ENCODE measurements at places on chromosomes 3 and 15.

DNA sequence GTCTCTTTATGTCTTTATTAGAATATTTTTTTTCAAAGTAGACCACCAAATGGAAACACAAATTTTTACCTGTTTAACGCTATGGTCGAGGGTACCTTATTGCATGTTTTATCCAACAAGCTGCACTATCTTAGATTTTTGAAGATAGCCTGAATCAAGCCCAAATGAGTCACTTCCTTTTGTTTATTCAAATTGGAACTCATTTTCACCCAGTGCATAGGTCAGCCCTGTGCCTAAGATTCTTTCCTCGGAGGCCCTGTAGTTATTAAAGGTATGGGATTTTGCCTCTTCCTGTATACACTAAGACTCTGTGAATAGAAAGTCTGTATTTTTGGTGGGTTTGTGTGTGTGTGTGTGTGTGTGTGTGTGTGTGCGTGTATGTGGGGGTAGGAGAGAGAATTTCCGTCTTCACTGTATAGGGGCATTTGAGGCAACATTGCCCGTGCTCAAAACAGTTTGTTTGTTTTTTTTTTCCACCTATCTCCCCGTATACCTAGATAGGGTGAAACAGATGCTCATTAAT lies 358.0 kb upstream of the CADM2 start:
- no peak for DNase-seq

- no peak for DNase-seq
Observed at GRCh38 chr3:61926923-61927322, 365.6 kb downstream of the PTPRG start.

DNA sequence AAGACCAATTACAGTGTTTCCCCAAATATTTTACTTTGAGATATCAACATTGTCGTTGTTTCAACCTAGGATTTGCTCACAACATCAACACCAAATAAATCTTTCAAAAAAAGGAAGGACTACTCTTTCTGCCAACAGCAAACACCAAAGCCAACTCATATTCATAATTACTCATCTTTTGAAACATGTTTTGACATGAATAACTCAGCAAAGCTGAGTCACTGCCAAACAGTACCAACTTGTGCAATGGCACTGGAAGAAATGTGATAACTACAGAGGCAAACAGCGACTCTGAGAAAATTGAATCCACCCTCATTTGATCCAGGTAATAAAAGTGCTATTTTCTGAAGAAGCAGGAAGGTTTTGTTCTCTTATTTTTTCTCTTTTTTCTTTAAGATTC lies 67.2 kb downstream of the PEX5L start:
- no peak for DNase-seq

DNA sequence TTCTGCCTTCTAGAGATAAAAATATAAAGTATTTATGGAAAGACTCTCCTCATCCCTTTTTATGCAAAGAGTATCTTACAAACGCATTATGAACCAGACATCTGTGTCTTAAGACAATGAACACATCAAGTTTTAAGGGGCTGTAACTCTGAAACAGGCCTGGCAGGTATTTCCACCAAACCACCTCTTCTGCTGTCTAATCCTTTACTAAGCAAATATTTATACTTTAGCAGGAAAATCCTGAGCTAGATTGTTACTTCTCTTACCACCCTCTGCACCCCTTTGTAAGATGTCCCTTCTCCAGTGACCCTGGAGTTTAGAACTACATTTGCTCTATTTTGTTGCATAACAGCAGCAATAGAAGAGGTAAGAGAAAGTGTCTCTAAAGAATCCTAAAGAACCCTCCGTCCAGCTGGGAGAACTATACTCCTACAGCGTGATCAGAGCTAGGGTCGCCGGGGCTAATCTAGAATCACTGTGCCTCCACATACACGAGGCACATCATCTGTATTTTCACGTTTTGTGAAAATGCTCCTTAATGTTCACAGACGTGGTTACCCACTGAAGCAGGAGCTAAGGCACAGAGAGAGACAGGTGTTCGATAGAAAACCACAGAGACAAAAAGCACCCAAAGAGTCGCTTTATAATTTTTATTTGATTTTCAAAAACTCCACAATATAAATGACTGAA lies 129.6 kb downstream of the FOXP1 start:
- DNase-seq, result no peak

GRCh38 chr3:193572426-193572908 lies 17.8 kb upstream of the ATP13A4 start:
- DNase-seq, result peak; percentile 18

Measured in stimulated activated CD4-positive, alpha-beta T cell treated with anti-CD3 and anti-CD28 coated beads, TNF-alpha, amount 100 ng/mL, for 4 hours (primary cell).